ENCODE measurements at places on chromosomes 2 and 18.

GRCh38 chr2:66170744-66171330, 264.1 kb upstream of the MEIS1 start:
- DNase-seq: no peak

GRCh38 chr2:108946442-108946841, 42.6 kb downstream of the EDAR start:
- DNase-seq: no peak

- no peak for DNase-seq
Measured at GRCh38 chr18:55743736-55744135, 155.7 kb upstream of the TCF4 start.

GRCh38 chr18:77622009-77622692, 372.5 kb downstream of the GALR1 start:
- no peak for DNase-seq

DNA sequence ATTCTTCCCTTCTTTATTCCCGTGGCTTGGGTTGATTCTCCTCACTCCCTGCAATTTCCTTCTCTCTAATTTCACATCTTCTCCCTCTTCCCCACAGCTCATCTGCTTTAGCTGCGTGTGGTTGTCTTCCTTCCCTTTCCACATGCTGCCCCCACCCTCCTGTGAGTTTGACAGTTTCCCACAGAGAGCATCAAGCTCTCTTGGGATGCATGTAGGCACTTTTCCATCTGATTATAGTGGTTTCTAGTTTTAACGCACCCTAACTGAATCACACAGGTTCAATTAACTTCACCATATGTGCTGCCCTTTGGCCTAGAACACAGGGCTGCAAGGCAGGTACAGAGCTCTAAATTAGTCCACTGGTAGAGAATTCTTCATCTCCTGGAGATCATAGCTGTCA, 110.5 kb downstream of the TACR1 start:
- DNase-seq: no peak

DNA sequence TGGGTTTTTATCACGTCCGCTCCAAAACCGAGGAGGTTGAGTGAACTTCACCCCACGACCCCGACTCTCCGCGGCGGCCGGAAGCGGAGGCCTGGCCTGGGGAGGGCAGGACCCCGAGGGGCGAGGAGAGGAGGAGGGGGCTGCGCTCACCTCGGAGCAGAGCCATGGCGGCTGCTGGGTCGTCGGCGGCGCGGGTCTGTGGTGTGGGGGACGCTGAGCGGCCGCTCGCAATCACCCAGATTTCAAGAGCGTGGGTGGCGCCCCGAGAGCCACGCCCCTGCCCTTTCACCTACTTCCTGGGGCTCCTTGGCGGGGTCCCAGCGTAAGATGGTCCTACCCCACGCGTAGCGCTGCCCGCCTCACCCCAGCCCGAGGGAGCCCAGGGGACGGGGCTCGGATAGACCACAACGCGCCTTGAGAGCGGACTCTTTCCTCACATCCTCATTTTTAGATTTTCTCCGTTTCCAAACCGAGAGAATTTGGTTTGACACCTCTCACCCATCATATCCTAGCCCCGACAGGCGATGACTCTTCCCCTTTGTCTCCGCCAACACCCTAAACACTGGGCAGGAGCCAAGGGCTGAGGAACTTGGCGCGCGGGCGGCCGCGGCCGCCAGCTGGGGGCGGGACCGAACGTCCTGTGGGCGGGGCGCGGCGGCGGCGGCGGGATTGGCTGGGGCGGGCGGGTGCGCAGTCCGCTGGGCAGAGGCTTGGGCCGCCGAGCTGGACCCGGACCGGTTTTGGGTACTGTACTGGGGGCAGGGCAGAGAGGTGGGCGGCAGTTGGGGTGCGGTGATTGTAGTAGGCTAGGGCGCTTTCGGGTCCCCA, at the start of gene ACAA2:
Gene ACAA2, minus strand, starts transcription at position 215 of the 828 bp plus-strand sequence. Its CDS starts 49 bp downstream, at position 166.
- DNase-seq: peak; percentile 80

DNA sequence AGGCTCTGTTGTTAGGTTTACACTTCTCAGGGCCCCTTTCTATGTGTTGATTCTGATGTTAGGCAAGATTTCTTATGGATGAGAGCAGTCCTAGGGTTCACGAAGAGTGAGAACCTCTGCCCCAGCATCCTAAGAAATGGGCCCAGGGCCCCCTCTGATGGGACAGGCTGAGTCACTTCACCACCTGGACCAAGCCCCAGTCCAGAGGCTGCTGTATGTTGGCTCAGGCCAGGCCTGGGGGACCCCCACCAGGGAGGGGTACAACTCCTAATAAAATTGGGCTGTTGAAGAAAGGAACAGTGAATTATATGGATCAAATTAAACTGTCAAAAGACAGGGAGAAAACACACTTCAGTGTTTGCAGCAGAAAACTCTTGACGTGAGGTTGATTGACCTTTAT, 365.9 kb upstream of the HS6ST1 start:
- DNase-seq: no peak

GRCh38 chr18:13455960-13456481, 237.5 kb downstream of the LDLRAD4 start:
- DNase-seq: no peak

All from amniotic epithelial cell (primary cell).